ENCODE measurements at places on chromosomes 12 and 14. TPM values are rescaled to one million over a fixed set of nuclear protein-coding genes. Genes with fewer than 3 reads are reported as not detected.

GRCh38 chr12:132600048-132601032 lies 10.0 kb downstream of the LRCOL1 start:
- DNase-seq, result peak; percentile 75

DNA sequence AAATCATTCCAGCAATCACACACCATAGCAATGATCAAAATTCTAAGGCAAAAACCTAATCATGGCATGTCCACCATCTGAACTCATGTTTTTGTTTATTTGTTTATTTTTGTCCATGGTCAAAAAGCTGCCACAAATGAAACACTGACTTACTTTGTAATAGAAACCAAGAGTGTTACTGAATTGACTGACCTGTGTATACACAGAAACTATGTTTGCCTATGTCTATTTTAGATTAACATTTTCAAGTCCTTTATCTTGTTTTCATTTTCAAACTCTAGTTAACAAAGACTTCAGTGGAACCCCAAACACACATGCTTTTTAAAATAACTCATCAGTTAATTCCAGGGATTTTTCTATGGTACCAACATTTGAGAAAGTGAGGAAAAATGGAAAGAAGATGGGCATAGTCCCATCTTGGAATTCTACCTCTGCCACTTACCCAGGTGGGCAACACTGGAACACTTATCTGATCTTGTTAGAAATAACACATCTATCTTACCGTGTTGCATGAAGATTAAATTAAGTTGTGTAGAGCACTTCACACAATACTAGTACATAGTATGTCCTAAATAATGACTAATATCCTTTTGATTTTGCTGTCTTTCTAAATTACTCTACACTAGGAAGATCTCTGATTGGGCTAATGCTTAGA lies 6.4 kb downstream of the LUM start:
- DNase-seq, result no peak

DNA sequence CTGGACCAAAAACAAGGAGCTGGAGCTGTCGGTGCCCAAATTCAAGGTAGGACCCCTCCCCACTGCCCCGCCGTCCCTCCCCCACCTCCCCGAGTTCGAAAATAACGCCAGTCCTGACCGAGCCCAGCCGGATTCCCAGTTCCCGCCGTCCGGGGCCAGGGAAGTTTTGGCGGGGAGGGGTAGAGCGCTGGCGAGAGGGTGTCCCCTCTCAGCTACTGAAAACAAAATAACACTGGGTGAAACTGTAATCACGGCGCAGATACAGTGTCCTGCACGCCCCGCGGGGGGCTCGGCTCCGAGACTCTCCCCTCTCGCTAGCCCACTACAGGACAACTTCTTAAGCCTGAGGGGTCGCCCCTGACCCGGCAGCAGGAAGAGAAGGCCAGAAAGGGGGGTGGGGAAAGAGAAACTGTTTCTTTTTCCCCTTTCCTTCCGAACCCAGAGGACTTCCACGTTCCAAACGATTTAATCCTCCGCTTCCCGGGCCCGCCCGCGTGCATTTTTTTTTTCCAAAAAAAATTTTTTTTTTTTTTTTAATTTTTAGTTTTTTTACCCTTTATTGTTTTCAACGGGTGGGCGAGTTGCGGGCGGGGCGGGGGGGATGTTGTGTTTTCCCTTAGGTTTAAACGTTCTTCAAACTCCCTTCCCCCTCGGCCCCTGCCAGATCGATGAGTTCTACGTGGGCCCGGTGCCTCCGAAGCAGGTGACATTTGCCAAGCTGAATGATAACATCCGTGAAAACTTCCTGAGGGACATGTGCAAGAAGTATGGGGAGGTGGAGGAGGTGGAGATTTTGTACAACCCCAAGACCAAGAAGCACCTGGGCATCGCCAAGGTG lies 1.6 kb downstream of the SETD1B start:
- no peak for DNase-seq

DNA sequence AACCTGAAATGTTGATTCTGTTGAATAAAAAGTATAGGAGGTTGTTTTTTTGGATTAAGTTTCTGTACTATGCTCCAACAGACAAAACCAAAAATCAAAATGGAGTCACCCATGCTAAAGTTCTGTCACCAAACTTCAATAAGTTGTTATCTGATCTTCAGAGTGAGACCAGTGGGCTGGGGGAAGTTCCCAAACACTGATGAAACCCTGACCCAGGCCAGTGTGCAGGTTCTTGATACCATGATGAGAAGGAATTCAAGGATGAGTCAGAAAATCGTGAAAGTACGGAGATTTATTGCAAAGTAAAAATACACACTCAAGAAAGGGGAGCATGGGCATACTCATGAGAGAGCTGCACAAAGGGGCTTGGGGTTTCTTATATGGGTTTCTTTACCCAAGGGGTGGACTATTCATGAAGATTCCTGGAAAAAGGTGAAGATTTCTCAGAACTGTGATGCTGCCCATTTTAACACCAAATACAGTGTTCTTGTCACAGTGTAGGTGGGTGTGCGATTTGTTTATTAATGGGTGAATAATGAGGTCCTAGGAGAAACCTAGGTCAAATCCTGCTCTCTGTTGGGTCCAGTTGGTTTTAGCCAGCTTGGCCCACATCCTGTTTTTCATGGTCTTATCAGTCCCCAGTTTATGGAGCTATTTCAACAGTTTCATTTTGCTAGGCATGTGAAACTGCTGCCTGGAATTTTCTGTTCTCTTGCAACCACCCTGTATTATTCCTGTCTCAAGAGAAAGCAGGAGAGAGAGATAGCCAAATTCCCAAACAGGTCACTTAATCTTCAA lies 27.5 kb upstream of the DENND5B start:
- DNase-seq, result no peak

- DNase-seq, result no peak
Measured at GRCh38 chr14:51310505-51310944, 70.5 kb downstream of the TMX1 start.

GRCh38 chr12:94149781-94150239 lies 1.4 kb downstream of the PLXNC1 start:
- DNase-seq, result peak; percentile 27

GRCh38 chr12:57452181-57452936 lies 2.7 kb upstream of the INHBE start:
- DNase-seq, result no peak

DNA sequence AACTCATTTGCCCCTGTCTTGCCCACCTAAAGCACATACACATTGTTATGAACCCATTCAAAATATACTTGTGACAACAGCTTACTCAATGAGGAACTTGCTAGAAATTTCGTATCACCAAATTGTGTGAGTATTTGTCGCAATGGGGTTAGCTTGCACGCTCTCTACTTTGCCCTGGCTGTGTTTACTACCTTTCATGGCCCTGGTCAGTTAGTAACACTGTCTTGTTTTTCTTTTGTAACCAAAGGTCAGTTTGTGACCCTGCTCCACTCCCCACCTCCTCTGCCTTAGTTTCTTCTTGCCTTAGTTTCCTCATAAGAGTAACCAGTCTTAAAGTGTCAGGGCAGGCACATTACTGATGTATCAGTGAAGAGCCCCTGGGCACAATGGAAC lies 205.8 kb upstream of the EEA1 start:
- DNase-seq, result no peak

DNA sequence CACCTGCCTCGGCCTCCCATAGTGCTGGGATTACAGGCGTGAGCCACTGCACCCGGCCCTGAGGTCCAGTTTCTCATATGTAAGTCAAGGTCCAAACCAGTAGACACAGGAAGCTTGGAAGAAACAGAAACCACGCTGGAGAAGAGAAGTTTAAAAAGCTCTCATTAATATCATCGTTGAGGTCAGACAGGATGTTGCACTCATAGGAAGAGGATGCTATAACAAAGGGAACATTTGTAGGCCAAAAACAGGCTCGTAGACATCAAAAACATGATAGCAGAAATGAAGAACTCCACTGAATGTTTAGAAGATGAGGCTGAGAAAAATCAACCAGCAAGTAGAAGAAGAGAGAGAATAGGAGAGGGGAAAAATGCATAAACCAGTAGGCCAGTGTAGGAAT lies 46.8 kb downstream of the ACACB start:
- DNase-seq, result no peak

- no peak for DNase-seq
Measured at GRCh38 chr14:88005050-88005481, at the start of gene GPR65. Gene GPR65 (plus strand): TSS chr14:88005135. CDS start chr14:88010848, 5,713 bp downstream.

DNA sequence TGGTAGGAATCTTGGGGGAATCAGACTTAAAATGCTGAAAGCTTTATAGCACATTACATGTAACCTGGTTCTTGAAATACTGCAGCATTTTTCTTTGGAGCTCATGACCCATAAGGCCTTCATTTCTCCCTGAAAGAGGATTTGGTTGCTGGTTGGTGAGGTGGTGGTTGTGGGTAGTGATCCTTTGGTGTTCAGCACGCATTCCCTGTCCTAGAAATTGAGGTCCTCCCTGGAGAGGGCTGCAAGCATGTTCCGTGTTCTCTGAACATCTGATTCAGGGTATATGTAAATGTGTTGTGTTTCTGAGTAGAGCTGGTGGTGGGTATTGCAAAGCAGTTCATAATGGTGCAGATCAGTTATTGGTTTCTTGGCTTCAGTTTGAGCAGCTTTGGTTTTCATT lies 2.0 kb downstream of the SCN8A start:
- no peak for DNase-seq

DNA sequence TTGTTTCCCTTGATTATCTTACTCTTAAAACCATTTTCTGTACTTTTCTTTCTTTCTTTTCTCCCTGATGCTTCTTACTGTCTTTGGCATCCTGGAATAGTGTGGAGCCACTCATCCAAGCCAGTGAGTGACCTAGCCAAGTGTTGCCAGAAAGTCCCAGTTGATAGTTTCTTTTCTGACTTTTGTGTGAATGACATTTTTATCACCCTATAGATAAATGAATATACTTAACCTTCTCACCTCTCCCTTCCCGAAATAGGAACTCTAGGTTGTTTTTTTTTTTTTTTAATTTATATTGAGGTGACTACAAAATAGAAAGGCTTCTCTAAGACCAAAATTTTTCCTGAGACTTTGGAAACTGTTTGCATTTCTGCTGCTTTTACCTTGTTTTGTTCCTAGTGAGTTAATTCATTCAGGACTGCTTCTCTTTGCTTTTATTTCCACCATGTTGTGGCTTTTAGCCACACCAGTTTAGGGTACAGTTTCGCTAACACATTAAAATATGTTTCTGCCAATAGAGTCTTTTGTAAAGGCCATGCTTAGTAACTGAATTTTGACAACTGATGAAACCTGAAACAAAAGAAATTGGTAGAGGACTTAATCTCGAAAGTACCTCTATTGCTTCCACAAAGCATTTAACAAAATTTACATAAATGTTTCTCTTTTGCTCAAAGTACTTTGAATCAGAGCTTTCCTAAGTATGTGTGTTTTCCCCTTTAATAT lies 194.6 kb downstream of the ERC1 start:
- no peak for DNase-seq

DNA sequence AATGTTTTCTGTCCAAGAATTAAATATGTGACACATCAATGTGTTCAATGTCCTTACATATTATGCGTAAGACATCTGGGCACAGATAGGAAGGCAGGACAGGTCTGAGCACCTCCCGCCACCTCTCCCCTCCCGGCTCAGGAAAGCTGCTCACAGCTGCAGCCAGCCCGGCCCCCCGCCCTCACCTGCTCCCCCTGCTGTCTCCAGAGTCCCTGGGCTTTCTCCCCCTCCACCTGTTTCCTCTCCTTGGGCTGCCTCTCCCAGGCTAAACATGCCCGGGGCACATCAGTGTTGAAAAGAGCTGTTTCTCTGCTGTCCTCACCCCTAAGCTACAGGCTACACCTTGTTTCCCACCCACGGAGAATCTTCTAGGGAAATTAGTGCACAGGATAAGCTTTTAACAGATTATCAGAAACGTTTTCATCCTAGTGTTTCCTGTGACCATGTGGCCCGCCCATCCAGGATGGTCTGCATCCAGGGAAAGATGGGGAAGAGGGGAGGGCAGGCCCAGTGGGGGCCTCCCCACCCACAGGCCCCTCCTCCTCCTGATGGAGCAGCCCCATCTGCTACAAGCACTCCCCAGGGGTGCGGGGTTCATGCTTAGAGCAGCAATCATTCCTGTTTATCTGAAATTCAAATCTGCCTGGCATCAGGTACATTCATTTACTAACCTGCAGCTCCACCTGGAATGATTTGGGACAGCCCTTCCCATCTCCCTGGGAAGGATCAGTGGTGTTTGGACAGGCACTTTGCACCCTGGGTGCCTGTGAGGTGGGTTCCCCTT lies 273.8 kb upstream of the SFSWAP start:
- DNase-seq, result no peak

SLCO1B1 gene
- total RNA-seq, result not detected

ABCC9 gene
- not detected for total RNA-seq

KCNC2 gene
- not detected for total RNA-seq

ZNF605 gene
- 6.0 TPM for total RNA-seq

GUCY2C gene
- not detected for total RNA-seq

ACRBP gene
- not detected for total RNA-seq

HOXC11 gene
- total RNA-seq, result 0.30 TPM

PTCSC3 gene
- total RNA-seq, result not detected
